ENCODE measurements at places on chromosomes 3 and 15.
A peak's percentile ranks its signal among the peaks of the same experiment; 100 is the strongest.

GRCh38 chr15:40985541-40986330 lies 32.5 kb downstream of the CHAC1 start:
- no peak for DNase-seq

DNA sequence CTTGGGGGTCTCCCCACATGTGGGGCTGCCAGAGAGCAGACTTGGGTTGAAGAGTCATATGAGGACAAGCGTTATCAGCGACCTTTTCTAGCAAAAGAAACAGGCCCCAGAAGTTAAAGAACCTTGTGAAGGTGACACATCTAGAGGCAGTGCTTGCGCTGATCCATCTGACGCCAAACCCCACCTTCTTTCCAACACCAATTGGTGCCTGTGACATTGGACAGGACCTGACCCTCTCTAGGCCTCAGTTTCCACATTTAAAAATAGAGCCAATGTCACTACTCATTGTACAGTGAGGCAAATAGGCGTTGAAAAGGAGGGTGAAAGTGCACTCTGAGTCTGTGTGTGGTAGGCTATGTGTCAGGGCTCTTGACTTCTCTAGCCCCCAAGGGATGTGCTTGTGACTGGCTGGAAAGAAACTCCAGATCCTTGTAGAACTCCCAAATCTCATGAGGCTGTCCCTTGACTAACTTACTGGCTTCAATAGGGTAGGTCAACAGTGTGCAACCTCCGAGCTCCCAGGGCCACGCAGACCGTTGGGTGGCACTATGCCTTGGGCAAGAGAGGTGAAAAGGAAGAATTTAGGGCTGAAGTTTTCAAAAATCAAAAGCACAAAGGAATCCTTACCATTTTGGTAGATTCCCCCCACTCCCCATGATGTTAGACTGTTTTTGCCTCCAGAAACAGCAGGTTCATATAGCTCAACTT lies 666 bp upstream of the FAM219B start:
- no peak for DNase-seq

- no peak for DNase-seq
Observed at GRCh38 chr3:116441652-116442051, 3.6 kb downstream of the LSAMP start.

DNA sequence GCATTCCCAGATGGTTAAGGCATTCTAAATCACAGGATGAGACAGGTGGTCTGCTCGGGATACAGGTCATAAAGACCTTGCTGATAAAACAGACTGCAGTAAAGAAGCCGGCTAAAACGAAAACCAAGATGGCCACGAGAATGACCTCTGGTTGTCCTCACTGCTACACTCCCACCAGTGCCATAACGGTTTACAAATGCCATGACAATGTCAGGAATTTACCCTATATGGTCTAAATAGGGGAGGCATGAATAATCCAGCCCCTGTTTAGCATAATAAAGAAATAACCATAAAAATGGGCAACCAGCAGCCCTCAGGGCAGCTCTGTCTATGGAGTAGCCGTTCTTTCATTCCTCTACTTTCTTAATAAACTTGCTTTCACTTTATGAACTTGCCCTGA lies 151.1 kb downstream of the ZNF385D start:
- DNase-seq: no peak

DNA sequence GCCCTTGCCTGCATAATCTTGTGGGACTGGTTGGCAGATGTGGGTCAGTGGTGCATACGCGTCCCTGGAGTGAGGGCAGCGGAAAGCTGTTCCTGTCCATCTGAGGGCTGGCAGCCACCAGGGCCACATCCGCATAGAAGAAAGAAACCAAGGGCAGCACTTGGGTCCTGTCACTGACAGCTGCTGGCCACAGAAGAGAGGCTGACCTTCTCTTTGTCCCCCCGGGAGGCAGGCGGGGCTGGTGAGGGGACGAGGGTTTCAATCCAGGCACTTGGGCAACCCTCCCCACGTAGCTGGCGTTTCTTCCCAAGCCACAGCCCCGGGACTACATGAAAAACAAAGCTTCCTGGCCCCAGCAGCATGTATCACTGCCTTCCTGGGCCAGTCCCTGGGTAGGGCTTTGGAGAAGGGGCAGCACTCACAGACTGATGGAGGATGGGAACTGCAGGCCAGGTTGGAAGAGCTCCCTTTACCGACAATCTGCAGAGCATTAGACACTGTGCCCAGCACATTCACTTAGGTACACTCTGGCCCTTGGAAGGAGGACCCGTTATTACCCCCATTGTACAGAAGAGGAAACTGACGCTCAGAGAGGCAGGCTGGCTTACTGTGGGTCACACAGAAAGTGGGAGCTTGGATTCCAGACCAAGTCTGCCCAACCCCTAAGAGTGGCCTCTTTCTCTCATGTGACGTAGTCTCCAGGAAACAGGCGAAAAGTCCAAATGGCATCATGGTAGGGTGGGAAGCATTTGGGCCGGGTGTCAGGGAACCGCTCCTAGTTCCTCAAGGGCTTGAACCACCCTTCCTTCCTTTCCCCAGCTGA lies 78.8 kb upstream of the SLC6A6 start:
- DNase-seq: no peak

GRCh38 chr3:44685128-44685800 lies 27.2 kb upstream of the ZNF502 start:
- peak; percentile 46 for DNase-seq
